Globus pallidus (tissue), 1 donor: ENCODE measurements at places on chromosomes 7 and 10.

- DNase-seq, result no peak
Measured at GRCh38 chr7:15478401-15478800, 83.4 kb downstream of the AGMO start.

- no peak for DNase-seq
Measured at GRCh38 chr10:17352583-17352982, 101.8 kb downstream of the ST8SIA6 start.

- no peak for DNase-seq
Measured at GRCh38 chr10:119555178-119555784, 12.8 kb upstream of the RGS10 start.

- no peak for DNase-seq
Measured at GRCh38 chr7:49127359-49127913, 203.1 kb downstream of the CDC14C start.

DNA sequence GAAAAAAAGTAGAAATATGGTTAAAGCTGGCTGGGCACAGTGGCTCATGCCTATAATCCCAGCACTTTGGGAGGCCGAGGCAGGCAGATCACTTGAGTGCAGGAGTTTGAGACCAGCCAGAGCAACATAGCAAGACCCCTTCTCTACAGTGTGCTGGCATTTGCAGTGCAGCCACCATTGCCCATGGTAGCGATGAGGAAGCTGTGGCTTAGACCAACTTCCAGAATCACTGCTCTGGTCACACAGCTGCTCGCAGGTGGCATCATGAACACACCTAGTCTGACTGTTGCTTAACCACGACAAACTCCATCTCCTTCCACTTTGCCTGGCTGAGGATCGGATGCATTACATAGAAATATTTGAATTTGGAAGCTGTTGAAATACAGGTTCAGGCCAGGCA lies 137.1 kb downstream of the CUX1 start:
- no peak for DNase-seq

- DNase-seq, result peak; percentile 87
Measured at GRCh38 chr10:132637477-132638129, 100.0 kb downstream of the INPP5A start.

- DNase-seq, result no peak
Measured at GRCh38 chr7:116834815-116835504, 27.4 kb upstream of the CAPZA2 start.

DNA sequence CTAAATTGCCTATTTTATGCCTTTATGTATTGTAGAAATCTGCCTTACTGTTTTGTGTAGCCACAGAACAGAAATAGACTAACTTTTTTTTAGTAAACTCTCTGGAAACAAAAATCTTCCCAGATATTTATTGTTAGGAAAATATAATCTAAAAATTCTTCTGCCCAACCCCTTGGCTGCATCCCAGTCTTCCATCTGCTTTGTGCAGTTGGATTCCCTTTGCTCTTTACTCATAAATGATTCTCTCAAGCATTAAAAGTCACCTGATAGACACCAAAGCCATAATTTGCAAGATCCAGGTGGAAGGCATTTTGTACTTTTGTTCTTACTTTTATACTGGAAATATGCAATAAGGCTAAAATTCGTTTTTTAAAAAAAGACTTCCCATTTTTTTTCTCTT lies 6.1 kb upstream of the CAV2 start:
- DNase-seq, result no peak

GRCh38 chr10:1043532-1043995 lies 5.4 kb downstream of the IDI1 start:
- DNase-seq, result no peak

- peak; percentile 29 for DNase-seq
Measured at GRCh38 chr7:101935521-101936141, 118.2 kb downstream of the CUX1 start.

DNA sequence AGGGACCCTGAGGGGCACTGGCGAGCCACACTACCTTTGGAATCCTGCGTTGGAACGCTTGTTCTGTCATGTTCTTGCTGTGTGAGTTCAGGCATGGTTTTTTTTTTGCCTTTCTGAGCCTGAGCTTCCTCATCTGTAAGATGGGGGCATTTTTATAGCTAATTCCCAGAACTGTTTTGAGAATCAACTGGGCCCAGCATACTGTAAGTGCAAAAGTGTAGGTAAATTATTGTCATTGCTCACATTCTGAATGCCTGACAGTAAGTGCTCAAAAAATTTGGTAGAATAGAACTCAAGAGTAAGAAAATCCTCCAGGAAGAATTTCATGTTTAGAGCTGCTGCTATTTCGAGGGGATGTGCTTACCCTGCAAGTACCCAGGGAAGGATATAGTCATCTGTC lies 22.2 kb downstream of the SLC25A28 start:
- no peak for DNase-seq

- DNase-seq, result no peak
Measured at GRCh38 chr7:156305351-156305750, 335.2 kb upstream of the RNF32 start.

DNA sequence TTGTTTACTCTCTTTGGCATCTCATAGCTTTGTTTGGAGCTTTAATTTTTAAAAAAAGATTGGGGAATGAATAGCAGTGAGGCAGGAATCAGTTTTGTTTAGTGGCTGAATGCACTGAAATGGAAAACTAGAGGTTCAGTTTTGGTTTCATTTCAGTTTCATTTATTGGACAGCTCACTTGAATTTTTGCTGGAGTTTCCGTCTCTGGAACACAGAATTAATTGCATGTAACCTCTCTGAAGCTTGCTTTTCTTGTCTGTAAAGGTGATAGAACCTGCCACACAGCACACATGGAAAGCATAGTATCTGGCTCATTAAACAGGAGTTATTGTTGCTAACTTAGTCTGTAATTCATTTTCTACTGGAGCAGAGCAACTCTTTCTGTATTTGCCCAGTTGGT lies 7.1 kb downstream of the GRM8 start:
- no peak for DNase-seq

GRCh38 chr7:157253850-157254249 lies 83.0 kb upstream of the DNAJB6 start:
- peak; percentile 68 for DNase-seq

GRCh38 chr10:117936976-117937375 lies 109.8 kb downstream of the RAB11FIP2 start:
- DNase-seq, result no peak

GRCh38 chr10:21092683-21093524 lies 195.8 kb upstream of the NEBL start:
- no peak for DNase-seq

DNA sequence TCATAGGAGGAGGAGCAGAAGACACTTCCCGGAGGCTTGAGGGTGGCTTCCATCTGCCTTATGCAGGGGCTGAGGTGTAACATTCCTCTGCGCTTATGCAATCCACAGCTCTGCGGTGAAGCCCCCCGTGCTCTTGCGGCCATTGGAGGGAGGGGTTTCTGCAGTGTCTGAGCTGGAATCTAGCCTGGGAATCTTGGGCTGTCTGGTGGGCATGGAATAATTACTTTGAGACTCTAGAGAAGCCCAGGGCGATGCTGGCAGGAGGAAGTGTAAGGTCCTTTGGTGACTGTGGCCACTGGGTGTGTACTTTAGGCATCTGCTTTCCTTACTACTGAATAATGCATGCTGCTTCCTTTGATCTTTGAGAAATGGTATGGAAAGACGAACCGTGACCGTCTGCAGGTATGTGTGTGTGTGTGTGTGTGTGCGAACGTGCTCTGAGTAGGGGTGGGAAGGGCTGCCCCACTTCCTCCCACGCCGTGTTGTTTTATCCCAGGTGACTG lies 181.0 kb downstream of the PRPF18 start:
- no peak for DNase-seq

DNA sequence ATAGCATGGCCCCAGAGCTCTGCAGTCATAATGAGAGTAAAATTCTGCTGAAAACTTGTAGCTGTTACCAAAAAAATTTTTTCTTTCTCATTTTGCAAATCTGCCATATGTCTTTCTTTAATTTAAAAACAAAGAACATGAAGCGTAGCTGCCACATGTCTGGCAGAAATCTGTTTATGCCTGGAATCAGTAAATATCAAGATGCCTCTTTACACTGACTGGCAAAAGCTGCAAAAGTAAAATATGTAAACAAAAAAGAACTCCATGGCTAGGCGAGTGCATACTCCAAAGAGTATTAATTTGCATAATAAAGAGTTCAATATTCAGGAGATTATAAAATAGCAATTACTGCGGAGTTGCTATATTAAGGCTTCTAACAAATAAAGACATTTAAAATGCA lies 130.9 kb upstream of the SP8 start:
- DNase-seq, result no peak

DNA sequence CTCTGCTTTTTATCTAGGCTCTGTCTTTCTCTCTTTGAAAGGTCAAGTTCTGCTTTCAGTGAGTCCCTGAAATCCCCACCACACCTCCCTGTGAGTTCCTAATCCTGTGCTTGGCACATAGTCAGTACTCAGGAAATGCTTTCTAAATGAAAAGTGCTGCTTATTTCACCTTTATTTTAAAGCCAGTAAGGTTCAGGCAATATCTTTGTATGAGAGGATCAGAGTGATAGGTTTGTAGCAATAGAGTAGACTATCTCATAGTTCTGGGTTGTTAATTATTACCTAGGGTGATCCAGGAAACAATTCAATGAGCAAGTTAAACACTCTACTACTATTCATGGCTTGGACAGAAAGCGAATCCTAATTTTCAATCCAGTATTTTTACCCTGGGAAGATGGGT lies 7.4 kb upstream of the LAMB1 start:
- no peak for DNase-seq

GRCh38 chr10:98832738-98833137 lies 386.0 kb upstream of the HPS1 start:
- DNase-seq, result no peak

- DNase-seq, result peak; percentile 20
Measured at GRCh38 chr7:70432567-70433001, 699.4 kb upstream of the GALNT17 start.

DNA sequence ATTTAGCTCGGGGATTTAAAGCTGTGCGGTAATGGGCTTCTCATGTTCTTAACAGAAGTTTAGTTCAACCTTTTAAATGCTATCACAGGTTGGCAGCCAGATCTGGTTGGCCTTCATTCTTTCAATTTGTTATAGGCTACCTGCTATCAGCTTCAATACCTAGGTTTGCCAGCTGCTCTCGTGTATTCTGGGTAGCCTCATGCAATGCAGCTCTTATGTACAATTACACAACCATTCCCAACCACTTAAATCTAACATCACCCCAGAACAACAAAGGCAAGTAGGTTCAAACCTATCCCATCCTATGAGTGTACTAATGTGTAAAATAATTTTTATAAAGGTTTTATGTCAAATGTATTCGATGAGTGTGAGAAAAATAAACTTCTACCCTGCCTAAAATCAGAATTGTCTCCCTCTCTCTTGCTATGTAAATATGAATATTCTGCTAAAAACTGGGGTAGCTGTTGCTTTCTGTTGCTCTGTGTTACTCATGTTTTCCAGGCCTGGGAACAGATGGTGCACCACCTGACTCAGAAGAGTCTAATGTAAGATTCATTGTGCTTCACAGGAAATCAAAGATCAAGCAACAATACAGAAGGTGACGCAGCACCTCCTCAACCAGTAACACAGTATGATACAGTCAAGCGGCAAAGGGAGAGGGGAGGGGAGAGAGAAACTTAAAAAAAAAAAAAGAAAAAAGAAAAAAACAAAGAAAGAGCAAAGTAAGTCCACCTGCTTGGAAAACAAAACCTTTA lies 188.6 kb downstream of the ETV1 start:
- DNase-seq, result no peak

DNA sequence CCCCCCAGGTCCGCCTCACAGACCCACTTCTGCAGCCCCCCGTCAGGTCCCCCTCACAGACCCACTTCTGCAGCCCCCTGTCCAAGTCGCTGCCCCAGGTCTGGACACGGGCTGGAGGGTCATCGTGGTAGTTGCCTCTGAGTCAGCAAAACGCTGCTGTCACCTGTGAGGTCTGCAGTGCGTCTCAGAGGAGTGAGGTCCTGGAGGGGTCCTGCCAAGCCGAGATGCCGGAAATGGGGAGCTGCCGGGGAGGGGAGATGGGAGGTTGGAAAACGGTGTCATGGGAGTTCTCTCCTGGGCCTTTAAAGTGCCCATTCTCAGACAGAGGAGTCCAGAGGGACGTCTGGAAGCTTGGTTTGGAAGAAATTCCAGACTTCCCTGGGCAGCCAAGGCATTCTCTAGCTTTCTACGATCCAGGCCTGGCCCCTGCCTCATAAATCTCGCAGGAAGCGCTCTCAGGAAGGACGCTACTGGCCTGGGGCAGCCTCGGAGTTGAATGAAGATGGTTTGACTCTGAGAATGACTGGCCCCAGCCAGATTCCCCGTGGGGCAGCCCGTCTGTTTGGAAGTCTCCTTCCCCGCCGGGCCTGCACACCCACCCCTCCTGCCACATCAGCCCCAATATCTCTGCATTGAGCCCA lies 38.7 kb downstream of the CALML3 start:
- no peak for DNase-seq

- no peak for DNase-seq
Measured at GRCh38 chr7:31692871-31693270, 5.9 kb downstream of the PPP1R17 start.

- no peak for DNase-seq
Measured at GRCh38 chr7:150978126-150978789, at the start of gene KCNH2. Gene KCNH2, minus strand, starts transcription at chr7:150978321. Its CDS starts 408 bp downstream, at chr7:150977913.

- DNase-seq, result peak; percentile 93
Measured at GRCh38 chr10:67764012-67764822, 68.2 kb upstream of the CTNNA3 start.

DNA sequence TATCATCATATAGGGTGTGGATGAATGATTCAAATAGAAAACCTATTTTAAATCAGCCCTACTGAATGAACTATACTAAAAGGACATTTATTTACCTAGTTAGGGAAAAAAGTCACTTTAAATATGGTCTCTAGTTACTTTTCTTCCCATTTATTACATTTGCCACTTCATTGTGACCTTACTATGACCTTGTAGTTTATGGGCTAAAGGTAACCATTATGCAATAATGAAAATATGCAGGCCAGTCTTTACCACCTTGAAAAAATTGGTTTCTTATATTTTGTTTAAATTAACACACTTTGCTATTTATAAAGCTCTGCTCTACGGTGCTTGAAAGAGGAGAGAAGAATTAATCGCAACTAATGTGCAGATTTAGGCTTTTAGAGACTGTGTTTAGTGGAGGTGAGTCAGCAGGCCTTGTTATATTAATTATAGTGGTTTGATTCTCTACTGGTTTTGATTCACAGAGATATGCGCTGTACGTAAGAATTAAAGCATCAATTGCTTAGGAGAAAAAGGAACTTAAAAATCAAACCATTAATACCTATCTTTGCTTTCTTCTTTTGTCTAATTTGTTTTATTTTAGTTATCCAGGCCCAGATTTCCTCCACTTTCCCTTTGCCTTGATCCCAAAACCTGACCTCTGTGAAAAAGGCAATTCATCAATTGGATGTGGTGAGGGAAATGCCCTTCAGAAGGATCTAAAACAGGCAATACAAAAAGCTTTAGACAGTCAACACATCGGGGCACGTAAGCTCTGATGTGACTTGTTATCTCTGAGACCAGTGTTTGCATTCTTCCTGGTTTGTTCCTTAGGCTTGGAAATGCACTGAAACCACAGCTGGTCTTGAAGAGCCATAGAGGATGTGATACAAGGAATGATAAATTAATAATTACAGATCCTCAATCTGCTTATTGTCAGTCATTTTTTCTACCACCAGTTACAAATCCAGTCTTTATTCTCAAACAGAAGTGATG lies 141.2 kb upstream of the HDAC9 start:
- no peak for DNase-seq

GRCh38 chr10:118768041-118768919 lies 13.5 kb upstream of the CACUL1 start:
- DNase-seq, result no peak
